Tibial nerve (tissue), 4 donors: ENCODE measurements at places on chromosomes 16 and 17. TPM values are rescaled to one million over a fixed set of nuclear protein-coding genes. Genes with fewer than 3 reads are reported as not detected.

SENP3 gene
- 75.4 TPM for total RNA-seq

ZP2 gene
- total RNA-seq = not detected

SNAI3 gene
- total RNA-seq = 1.2 TPM

DNA sequence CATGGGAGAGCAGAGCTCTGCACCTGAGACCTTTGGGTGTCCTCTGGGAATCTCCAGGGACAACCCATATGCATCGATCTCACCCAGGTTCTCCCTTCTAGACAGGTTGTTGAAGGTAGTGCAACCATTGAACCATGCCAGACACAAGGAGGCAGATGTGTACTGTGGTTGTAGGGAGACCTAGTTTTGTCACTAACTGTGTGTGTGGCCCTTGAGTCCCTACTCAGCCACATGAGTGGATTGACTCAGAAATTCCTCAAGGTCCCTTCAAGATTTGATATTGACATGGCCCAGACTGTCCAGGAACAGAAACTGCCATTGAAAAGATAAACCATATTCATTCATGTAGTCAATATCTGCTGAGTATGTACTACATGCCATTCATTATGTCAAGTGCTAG lies 396.4 kb upstream of the CCL2 start:
- no peaks in the 10 kb centered on the region for H3K4me1 ChIP-seq
- H3K27ac ChIP-seq = no peak overlapping the region
- H3K36me3 ChIP-seq = no peaks in the 10 kb centered on the region
- no peak for DNase-seq

DNA sequence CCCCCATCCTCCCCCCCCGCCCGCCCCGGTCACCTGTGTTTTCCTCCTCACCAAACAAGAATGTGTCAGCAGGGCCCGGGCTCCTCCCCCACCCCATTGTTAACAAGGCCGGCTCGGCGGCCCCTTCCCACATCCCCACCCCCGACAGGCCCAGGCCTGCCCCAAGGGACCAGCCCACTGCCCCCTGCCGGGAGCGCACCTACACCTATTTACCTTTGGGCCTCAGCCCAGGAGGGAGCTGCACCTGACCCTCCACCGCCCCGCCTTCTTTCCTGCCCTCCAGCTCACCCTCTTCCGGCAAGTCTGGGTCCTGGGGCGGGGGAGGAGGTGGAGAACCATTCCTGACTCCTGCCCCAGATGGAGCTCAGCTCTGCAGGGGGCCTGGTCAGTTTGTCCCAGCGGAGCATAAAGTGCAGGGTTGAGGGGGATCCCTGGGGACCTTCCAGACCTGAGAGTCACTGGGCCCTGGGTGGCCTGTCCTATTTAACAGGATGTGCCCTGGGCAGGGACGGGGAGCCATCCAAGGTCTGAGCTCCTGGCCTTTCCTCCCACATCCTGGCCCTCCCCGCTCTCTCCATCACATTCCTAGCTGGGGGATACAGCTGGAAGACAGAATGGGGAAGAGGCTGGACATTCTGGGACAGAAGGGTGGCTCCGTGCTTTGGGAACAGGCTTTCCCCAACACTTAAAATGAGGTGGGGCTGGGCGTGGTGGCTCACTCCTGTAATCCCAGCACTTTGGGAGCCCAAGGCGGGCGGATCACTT lies 8.3 kb downstream of the FOXJ1 start:
- DNase-seq = no peak
- no peak overlapping the region for H3K27ac ChIP-seq

DNA sequence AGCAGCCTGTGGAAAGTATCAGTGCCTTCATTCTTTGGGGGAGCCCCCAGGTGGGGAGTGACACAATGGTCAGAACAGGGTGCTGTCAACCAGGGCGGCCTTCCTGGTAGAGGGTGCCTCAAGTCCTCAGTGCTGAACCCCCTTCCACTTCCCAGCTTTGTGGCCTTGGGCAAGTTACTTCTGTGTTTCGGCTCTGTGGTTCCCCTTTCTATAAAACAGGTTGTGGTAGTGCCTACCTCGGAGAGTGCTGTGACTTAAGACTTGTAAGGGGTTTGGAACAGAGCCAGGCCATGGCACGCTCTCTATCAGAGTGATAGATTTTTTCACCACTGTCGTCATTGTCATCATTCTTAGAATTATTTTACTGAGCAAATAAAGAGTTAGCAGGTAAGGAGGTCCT lies 141.1 kb downstream of the CCDC182 start:
- H3K27me3 ChIP-seq = no peaks in the 10 kb centered on the region
- H3K4me3 ChIP-seq = no peak overlapping the region
- H3K27ac ChIP-seq = no peak overlapping the region
- no peak for DNase-seq
- peaks cover 35% of the 10 kb centered on the region for H3K4me1 ChIP-seq
- H3K36me3 ChIP-seq = no peaks in the 10 kb centered on the region

GRCh38 chr16:12674071-12674470 lies 129.6 kb downstream of the CPPED1 start:
- H3K4me3 ChIP-seq = no peak overlapping the region
- no peak for DNase-seq
- no peak overlapping the region for H3K27ac ChIP-seq
- no peaks in the 10 kb centered on the region for H3K4me1 ChIP-seq
- no peaks in the 10 kb centered on the region for H3K27me3 ChIP-seq

DNA sequence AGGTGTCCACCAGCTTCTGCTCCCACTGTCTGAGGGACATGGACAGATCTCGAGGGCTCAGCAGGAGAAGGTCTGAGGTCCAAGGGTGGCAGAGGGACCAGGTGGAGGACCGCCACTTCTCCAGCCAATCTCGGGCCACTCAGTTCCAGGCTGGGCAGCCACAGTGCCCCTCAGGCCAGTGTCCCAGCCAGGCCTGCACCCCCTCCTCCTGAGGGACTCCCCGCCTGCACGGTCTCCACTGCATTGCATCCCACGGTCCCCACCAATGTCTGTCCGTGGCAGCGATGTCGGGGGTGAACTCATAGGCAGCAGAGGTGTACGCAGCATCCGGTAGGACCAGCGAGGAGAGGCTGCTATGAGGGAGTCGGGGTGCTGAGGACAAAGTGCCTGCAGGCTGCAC lies 64.2 kb upstream of the DOC2B start:
- no peaks in the 10 kb centered on the region for H3K4me1 ChIP-seq
- no peak overlapping the region for H3K4me3 ChIP-seq
- no peaks in the 10 kb centered on the region for H3K36me3 ChIP-seq
- no peak overlapping the region for H3K27ac ChIP-seq

- no peaks in the 10 kb centered on the region for H3K27me3 ChIP-seq
- no peaks in the 10 kb centered on the region for H3K4me1 ChIP-seq
- H3K27ac ChIP-seq = no peak overlapping the region
These were observed 11.8 kb downstream of the SLC9A5 start for GRCh38 chr16:67260426-67261063.

GRCh38 chr16:67027046-67027445 lies 1.9 kb upstream of the CBFB start:
- H3K27ac ChIP-seq = no peak overlapping the region
- H3K36me3 ChIP-seq = no peaks in the 10 kb centered on the region
- no peak overlapping the region for H3K4me3 ChIP-seq
- peaks cover 22% of the 10 kb centered on the region for H3K4me1 ChIP-seq

DNA sequence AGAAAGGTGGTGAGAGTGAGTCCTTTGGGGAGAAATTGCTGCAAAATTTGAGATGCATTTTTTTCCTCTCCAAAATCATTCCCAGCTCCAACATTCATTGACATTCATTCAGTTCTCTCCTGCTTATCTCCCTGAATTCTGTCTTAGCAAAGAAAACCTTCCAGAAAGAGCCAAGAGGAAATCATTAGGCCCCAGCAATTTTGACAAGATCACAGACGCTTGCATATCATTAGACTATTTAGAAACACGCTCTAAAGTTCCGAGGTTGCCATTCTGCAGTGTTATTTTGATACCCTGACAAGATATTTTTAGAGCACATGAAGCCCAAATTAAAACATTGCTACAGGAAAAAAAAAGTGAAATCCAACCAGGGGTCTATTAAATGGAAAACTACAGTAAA lies 9.6 kb upstream of the CHCT1 start:
- H3K4me1 ChIP-seq = no peaks in the 10 kb centered on the region
- H3K36me3 ChIP-seq = no peaks in the 10 kb centered on the region
- no peak overlapping the region for H3K27ac ChIP-seq
- no peaks in the 10 kb centered on the region for H3K27me3 ChIP-seq
- no peak overlapping the region for H3K4me3 ChIP-seq

DNA sequence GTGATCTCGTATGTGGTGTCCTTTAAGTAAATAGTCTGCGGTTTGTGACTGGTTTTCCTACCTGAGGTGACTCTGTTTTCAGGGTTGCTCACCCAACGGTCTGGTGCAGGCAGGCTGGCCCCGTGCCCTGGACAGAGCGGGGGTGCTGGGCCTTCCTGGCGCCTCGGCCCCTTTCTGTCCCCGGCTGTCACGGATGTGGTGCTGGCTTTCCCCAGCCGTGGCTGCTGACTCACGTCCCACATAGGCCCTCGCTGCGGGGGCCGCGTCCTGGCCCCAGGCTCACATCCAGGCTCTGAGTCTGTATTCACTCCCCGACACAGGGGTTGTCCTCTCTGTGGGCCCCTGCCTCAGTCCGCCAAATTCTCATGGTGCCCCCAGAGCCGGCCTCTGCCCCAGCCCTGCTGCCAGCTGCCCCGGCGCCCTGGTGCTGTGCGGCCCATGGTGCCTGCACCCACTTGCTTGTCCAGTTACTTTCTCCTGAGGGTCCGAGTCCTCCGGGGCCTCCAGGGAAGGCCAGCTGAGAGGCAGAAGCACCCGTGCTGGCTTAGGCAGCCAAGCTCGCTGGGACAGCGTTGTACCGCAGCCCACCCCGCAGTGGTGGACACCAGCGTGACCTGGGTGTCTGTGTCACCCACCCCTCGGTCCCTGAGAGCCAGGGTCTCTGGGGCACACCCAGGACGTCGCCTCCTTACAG lies 5.9 kb downstream of the CHMP6 start:
- H3K4me3 ChIP-seq = no peak overlapping the region
- H3K27me3 ChIP-seq = no peaks in the 10 kb centered on the region
- H3K36me3 ChIP-seq = peaks cover 74% of the 10 kb centered on the region
- peaks cover 14% of the 10 kb centered on the region for H3K4me1 ChIP-seq
- DNase-seq = no peak

- H3K36me3 ChIP-seq = no peaks in the 10 kb centered on the region
- no peak overlapping the region for H3K27ac ChIP-seq
- no peaks in the 10 kb centered on the region for H3K27me3 ChIP-seq
- no peaks in the 10 kb centered on the region for H3K4me1 ChIP-seq
- H3K4me3 ChIP-seq = no peak overlapping the region
These were observed 8.0 kb upstream of the GNA13 start for GRCh38 chr17:65064452-65065019.

- H3K27ac ChIP-seq = no peak overlapping the region
- peaks cover 33% of the 10 kb centered on the region for H3K27me3 ChIP-seq
- H3K4me1 ChIP-seq = peaks cover 4% of the 10 kb centered on the region
- no peaks in the 10 kb centered on the region for H3K36me3 ChIP-seq
- no peak for DNase-seq
- no peak overlapping the region for H3K4me3 ChIP-seq
These were observed 26.6 kb upstream of the SKAP1 start for GRCh38 chr17:48456589-48456988.
